B cell (primary cell): ENCODE measurements at places on chromosomes 2 and 18. TPM values are rescaled to one million over a fixed set of nuclear protein-coding genes. Genes with fewer than 3 reads are reported as not detected.
A peak's percentile ranks its signal among the peaks of the same experiment; 100 is the strongest.

DNA sequence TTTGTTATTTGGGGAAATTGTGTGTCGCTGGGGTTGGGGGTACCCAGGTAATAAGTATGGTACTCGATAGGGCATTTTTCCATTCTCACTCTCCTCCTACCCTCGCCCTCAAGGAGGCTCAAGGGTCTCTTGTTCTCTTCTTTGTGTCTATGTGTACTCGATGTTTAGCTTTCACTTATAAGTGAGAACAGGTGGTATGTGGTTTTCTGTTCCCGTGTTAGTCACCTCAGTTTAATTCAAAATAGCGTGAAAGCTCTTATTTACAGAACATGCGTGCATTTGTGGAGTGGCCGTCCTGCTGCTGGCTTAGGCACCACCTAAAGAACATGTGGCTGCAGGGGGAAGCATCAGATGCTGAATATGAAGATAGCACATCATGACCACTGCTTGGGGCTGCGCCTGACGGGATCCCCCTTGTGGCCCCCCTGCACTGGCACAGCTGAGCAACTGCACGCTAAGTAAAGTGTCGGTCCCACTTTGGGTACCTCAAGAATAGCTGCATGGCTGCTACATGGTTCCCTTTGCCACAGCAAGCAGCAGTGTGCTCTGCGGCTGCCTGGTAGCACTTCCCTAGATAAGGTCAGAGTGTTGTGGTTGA, 569.0 kb downstream of the DCDC2C start:
- no peak for DNase-seq

- peak; percentile 52 for DNase-seq
Observed at GRCh38 chr2:96267159-96267971, 1.3 kb downstream of the CIAO1 start.

DNA sequence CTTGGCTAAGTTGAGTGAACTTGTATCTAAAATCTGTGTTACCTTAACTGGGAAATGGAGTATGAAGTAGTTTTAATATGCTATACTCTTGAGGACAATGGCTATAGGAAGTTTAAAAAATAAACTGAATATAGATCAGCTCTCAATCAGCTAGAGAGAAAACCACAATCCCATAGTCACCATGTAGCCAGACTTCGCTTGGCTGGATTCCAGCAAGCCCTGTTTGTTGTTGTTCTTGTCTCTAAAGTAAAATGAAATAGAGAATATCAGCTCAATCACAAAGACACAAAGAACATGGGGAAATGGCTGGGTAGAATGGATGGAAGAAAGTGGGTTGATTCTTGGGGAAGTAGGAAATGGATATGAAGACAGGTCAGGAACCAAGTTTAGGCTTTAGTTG, 234.9 kb downstream of the PHLPP1 start:
- DNase-seq = no peak

- no peak for DNase-seq
Observed at GRCh38 chr2:15984368-15985255, 44.3 kb downstream of the MYCN start.

DNA sequence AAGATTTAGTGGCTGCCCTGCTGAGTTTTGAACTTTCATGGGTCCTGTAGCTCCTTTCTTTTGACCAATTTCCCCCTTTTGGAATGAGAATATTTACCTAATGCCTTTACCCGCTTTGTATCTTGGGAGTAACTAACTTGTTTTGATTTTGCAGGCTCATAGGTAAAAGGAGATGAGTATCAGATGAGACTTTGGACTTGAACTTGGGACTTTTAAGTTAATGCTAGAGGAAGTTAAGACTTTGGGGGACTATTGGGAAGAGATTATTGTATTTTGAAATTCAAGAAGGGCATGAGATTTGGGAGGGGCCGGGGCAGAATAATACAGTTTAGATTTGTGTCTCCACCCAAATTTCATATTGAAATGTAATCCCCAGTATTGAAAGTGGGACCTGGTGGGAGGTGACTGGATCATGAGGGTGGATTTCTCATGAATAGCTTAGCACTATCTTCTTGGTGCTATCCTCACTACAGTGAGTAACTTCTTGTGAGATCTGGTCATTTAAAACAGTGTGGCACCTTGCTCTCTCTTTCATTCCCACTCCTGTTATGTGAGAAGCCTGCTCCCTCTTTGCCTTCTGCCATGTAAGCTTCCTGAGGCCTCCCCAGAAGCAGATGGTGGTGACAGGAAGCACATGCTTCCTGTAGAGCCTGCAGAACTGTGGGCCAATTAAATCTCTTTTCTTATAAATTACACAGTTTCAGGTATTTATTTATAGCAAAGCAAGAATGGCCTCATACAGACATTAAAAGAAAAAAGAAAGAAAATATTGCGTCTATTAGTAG, 6.1 kb downstream of the ADI1 start:
- DNase-seq = no peak

SUPT7L gene
- polyA plus RNA-seq = 42.4 and 56.9 TPM in 2 replicates

SATB2 gene
- 0.06 and 0.13 TPM in 2 replicates for polyA plus RNA-seq

GRCh38 chr18:28723506-28723905, 546.6 kb upstream of the CDH2 start:
- no peak for DNase-seq

DNA sequence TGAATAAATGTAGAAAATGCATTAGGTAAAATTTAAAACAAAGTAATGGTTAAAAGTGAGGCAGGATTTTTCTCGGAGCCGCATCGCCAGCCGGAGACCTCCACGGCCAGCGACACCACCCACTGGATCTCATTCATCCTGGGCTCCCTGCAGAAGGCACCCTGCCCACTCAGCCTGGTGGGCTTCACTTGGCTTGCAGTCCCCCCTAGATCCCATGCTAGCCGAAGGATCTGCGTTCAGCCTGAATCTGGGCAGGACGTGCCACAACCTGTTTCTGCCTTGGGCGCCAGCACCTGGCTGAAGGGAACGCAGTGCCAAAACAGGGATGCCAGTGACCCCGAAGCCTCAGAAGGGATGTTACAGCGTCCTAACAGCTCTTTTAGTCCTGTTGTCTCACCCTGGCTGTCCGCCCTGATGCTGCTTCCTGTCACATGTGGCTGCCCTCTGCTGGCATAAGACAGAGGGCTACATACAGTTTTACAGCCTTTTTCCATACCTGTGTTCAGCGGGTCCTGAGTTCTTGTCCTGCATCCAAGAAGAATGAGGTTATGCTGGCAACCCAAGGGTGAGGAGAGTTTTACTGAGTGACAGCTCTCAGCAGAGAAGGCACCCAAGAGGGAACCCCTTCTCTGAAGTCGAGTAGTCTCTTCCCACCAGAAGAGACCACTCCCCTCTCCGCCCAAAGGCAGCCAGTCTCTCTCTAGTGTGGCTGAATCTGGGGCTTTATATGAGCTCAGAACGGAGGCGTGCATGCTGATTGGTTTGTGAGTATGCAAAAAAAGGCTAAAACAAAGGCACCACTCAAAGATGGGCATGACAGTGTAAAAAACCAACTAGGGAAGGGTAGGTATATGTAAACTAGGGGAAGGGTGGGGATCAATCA, 173.1 kb upstream of the GYPC start:
- peak; percentile 2 for DNase-seq

DNA sequence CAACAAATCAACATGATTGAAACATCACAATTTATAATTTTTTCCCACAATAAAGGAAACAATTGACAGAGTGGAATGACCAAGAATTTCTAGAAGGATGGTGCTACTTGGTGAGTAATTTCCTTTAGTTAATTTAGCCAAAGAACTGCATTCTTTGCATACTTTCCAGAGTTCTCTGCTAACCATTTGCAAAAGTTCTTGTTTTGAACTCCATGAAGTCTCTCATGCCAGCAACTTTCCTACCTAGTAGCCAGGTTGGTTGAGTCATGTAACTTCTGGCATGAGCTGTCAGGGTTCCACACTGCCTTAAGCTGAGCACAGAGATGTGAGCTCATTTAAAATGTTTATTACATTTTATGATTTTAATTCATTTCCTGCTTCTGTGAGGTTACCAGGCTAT, 539.6 kb downstream of the PID1 start:
- DNase-seq = no peak

DNA sequence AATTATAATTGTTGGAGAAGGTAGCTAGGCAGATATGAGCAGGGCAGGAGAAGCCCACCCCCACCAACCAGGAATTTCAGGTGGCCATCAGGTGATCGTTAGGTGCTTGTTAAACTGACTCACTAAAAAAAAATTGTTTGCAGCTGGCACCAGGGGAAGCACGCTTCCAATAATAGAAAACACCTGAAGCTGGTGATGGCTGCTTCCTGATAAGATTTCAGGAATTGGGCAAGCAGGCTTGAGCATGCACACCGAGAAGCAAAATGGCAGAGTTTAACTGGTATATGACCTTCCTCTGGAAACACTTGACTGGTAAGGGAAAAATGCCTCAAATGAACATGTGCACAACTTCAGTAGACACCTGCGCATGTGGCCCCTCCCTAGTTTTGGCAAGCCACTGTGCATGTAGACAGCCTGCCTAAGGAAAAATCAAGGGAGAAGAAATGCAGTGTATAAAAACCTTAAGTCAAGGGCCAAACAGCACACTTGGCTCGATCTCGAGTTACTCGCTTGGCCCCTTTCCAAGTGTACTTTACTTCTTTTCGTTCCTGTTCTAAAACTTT, 292.8 kb downstream of the CCDC85A start:
- DNase-seq = no peak

- no peak for DNase-seq
Observed at GRCh38 chr2:24891201-24891600, 28.8 kb downstream of the ADCY3 start.

CNGA3 gene
- polyA plus RNA-seq = not detected in 2 replicates

GRCh38 chr2:57906152-57906732, 140.4 kb upstream of the VRK2 start:
- peak; percentile 64 for DNase-seq

DNA sequence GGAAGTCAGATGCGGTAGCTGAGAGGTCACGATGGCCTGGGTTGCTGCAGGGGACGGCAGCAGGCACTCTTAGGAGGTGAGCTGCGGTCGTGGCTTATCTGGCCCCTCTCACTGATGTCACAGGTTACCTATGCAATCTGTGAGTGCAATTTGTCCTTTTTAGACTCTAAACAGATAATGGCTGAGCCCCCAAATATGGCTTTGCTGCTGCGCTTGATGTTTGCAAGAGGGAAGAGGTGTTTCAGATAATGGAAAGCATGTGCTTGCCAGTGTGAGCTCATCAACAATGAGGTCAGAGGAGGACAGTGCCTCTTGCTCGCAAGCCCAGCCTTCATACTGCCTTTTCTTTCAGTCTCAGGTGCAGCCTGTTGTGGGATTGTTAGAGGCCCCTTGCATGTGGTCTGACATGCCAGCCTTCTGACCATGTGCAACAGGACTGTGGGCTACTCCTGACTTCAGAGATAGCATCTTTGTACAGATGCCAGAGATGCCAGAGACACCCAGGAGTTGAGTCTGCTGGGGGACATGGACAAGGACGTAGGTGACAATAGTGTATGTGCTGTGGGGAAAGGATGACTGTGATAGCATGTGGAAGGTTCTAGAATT, 151.3 kb downstream of the TANC1 start:
- DNase-seq = no peak

DNA sequence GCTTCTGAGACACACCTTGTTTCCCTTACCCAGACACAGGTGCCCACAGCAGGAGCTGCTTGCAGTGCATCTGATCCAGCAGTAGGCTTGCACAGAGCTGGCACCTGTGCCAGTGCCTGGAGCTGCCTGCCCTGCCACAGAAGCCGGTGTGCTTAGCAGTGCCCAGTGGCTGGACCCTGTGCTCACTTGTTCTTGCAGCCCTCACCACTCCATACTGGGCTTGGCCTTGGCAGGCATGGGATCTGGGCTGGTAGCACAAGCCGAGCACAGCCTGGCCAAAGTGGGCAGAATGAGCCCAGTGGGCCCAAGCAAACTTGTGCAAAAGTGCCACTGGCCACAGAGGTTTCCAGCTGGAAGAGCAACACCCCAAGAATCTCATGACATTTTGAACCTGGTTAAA, 1950.4 kb downstream of the SUCLG1 start:
- DNase-seq = no peak
